Hippocampal formation (tissue), 2 donors: ENCODE measurements at places on chromosomes 7 and 10.

GRCh38 chr10:62454687-62455397 is 80.7 kb downstream of the ZNF365 start:
- DNase-seq, result no peak

DNA sequence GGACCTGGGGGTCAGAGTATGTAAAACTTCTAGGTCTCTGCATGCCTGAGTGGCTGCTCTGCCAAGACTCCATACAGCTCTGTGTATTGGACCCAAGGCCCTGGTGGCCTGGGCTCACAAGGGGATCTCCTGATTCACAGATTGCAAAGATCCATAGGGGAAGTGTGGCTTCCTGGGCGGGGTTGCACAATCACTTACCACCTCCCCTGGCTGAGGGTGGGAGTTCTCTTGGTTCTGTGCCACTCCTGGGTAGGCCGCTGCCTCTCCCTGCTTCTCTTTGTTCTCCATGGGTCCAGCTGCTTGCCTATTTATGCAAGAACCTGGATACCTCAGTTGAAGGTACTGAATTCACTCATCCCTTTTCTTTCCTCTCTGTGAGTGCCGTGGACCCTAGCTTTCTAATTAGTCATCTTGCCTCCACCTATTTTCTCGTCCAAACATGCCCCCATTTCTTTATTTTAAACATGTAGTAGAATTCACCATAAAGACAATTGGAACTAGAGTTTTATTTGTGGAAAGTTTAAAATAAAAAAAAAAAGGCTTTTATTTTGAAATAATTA is 18.5 kb upstream of the AGR3 start:
- no peak for DNase-seq

DNA sequence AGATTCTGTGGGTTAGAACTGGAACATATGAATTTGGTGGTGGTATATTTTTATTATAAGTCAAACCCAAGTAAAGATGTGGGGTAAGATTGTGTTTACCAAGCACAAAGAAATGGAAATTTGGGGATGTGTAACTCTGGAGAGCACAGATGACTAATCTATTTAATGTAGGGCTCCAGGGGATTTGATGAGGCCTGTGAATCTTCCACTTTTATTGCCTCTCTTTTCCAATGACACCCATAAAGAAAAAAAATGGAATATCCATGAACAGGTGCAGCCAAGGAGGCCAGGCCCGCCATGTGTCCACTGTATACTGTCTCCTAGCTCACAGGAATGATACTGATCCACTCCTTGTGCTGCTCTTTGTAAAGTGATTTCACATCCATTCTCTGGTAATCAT is 2.8 kb downstream of the SRGN start:
- DNase-seq, result no peak

GRCh38 chr7:45662540-45663166 is 88.5 kb downstream of the ADCY1 start:
- no peak for DNase-seq
